ENCODE measurements at places on chromosomes 4 and X.

DNA sequence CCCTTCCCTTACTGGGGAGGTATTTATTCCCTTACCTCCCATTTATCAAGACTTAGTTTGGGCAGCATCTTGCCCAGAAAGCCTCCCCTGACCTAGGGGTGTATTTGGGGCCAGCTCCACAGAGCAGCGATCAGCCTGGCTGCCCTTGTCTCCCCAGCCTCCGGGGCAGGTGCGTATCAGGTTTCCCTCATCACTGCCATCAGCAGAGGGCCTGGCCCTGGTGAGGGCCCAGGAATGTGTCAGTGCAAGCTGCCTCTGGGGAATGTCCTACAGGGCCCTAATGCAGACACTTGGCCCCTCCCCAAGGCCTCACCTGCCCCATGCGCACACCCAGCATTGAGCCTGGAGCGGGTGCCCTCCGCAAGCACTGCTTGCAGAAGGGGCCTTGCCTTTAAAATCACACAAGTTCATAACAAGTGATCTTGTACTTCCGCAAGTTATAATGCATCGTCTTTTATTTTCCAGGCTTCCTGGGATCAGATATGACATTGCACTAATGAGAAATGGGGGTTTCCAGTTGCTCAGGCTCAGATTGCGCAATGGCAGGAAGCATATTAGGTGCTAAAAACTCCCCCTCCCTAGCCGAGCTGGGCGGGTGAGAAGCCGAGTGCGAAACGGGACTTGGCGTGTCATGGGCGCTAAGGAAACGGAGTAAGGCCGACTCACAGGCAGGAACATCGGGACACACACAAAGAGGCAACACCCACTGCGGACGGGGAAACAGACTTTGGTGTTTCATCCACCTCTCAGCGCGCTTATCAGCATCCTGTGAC is 25.4 kb upstream of the AFAP1 start:
- no peak for DNase-seq

GRCh38 chrX:111339212-111339611 is 68.9 kb upstream of the CAPN6 start:
- no peak for DNase-seq

DNA sequence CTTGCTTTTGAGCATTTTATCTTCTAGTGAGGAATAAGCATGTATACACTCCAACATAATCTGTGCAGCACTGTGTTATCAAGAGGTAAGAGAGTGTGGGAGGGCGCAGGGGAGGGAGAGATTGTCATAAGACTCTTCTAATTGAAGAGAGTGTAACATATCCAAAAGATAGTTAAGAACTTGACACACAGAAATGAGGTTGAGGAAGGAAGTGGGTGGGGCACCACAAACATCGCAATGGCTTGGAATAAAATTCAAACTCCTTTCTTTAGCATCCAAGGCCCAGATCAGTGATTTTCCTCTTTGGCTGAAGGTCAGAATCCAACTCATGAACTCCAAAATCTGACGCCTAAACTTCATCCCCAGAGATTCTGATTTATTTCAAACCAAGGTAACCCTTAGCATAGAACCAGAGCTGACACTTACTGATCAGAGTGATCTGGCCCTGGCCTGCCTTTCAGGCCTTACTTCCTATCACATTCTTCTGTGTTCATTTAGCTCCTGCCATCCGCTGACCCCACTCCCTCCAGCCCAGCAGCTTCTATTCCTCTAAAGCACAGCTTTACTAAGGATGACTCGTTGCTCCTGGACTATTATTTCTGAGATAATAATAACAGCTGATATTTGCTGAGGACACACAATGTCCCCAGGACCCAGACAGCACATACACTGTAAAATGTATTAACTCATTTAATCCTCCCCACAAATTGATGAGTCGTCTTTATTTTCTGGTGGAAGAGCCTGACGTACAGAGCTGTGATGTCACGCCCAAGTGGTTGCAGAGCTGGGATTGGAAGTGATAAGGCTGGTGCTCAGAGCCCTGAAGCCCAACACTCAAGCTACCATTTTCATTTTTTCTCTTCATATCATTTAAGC is 10.6 kb upstream of the CTSO start:
- DNase-seq: peak; percentile 41

DNA sequence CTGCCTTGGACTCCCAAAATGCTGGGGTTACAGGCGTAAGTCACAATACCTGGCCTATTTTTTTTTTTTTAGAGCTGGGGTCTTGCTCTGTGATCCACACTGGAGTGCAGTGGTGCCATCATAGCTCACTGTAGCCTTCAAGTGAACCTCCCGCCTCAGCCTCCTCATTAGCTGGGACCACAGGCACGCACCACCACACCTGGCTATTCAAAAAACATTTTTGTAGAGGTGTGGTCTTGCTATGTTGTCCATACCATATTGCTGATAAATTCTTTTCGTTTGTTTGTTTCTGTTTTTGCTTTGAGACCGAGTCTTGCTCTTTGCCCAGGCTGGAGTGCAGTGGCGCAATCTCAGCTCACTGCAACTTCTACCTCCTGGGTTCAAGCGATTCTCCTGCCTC is 21.6 kb downstream of the ENOPH1 start:
- DNase-seq: no peak

GRCh38 chr4:141724646-141725045 is 88.3 kb downstream of the IL15 start:
- DNase-seq: no peak

- peak; percentile 53 for DNase-seq
Observed at GRCh38 chr4:118954246-118954645, 65.6 kb downstream of the SYNPO2 start.

DNA sequence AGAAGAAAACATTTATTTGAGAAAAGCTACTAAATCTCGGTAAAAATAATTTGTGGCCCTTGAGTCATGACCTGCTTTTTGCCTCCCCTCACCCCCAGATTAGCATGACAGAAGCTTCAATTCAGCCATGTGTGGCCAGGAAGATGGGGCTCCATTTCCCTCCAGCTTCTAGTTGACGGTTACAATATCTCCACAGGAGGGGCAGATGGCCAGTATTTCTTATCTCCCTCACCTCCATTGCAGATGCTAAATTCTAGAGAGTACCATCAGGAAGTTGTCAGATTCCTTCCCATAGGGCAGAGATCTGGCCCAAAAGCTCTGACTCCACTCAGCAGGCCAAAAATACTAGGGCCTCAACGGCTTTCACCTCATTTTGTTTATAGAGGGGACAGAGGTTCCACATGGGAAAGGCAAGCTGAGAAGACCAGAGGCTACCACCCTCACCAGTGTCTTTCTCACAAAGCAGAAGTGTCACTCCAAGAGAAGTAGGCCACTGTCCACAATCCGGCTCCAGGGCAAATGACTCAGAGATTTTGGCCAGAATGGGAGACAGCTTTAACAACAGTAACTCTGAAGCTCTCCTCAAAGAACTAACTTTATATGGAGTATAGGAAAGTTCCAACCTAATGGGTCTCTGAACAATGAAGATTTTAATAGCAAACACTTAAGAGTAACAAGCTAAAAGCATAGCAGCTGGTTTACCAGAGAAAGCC is 108.3 kb downstream of the TBC1D19 start:
- DNase-seq: no peak
